Stimulated activated CD8-positive, alpha-beta memory T cell treated with anti-CD3 and anti-CD28 coated beads, Interleukin-4, amount 100 ng/mL, for 4 hours (primary cell): ENCODE measurements at places on chromosomes 16 and 17.

DNA sequence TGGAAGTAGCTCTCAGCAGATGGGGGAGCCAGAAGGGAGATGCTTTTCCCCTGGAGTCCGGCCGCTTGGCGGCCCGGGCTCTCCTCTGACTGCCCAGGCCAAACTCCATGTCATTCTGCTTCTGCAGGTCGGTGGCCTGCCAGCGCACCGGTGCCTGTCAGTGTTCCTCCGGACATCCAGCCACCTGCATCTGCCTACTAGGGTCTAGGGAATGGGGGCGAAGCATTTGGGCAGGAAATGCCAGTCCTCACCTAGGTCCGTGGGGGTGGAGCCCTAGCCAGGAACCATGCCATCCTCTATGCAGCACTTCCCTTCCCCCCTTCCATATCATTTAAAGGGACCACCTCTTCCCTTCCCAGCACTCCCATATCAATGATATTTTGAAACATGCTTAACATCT lies 34.2 kb downstream of the GJC1 start:
- DNase-seq, result no peak

DNA sequence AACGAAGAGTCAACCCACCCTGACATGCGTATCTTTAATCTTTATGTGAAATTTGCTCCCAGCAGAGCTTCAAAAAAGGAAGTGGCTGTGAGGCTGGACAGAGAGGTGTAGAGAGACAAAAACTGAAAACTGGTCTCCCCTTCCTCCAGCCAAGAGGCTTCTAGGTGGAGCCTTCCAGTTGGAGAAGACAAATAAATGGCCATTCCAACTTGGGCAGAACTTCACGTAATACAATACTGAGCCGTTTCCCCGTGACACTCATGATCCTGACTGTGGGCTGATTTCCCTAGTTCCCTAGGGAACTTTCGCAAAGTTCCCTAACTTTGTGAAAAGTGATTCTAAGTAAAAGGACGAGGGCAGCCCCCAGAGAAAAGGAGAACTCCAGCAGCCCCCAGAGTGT lies 78.8 kb downstream of the ZFHX3 start:
- no peak for DNase-seq

DNA sequence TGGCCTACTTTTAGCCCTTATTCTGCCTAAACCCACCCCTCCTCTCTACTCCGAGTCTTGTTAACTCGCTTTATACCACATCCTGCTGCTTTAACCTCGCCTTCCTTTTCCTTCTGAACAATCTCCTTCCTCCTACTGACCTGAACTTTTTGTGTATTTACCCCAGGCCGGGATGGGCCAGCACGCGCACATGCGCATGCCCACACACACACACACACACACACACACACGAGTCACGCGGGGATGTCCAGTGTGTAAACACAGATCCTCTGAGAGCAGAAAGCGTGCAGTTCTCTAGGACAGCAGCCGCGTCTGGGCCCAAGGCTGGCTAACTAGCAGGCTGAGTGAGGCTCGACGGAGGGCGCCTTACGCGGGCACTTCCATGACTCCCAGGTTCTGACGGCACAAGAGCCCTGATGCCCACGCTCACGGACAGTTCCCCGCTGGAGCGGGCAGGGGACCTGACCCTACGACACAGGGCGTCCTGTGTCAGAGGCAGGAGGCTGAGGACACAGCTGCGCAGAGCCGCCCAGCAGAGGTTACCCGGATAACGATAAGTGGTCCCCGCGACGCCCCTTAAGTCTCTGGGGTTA lies 610 bp downstream of the PIK3R5 start:
- no peak for DNase-seq

DNA sequence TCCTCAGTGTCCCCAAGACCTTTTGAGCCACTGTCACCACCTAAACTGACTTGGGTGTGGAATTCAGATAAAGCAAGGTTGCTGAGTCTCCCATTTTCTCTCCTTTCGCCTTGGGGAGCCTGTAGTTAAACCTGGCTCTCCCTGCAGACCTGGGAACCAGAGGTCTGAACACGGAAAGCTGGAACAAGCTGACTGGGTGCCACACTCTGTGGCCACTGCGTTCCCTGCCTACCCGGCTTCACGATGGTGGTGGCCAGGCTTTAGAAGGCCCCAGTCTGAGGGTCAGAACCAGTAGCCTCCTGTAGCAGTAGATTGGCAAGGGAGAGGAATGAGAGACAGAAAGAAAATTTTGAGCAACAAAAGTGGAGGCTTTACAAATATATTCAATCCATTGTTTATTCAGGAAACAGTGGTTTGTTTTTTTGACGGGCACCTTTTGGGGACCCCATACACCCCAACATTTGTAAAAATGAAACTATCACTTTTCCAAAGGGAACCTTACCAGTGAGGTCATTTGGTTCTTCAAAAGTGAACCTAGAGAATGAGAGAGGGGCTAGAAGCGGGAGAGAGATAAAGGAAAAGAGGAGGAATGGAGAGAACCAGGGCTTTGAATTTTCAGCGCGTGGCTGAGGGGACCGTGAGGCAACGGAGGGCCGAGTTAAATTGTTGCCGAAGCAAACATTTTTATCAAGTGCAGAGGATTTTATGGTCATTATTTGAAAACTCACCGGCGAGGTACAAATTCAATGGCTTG lies 1.8 kb upstream of the HOXB8 start:
- DNase-seq, result no peak
